ENCODE measurements at places on chromosomes 12 and 14. TPM values are rescaled to one million over a fixed set of nuclear protein-coding genes. Genes with fewer than 3 reads are reported as not detected.
A peak's percentile ranks its signal among the peaks of the same experiment; 100 is the strongest.

RND1 gene
- 0.89 TPM for total RNA-seq

AQP2 gene
- total RNA-seq: not detected

TRHDE gene
- 0.21 TPM for total RNA-seq

DNA sequence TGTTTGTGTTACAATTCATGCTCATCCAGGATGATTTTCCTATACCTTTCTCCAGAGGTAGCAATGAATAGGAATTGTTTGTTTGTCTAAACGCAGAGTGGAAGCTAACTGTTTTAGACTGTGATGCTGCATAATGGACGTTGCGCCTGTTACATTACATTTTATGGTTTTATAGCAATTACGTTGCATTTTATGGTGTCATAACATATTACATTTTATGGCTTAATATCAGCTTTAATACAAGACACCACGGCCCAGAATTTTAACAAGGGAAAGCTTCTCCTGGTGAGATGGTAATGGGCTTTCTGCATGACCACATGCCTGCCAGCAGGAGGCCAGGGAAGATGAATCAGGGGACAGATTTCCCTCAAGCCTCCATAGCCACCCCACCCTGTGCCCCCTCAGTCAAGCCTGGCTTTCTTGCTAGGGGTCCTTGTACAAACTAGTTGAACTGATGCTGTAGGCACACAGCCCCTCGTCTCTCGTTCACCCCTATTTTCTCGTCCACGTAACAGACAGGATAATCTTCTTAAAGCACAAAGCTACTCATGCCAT, 56.5 kb downstream of the HSPB8 start:
- no peak overlapping the region for H3K27ac ChIP-seq
- no peaks in the 10 kb centered on the region for H3K36me3 ChIP-seq

DNA sequence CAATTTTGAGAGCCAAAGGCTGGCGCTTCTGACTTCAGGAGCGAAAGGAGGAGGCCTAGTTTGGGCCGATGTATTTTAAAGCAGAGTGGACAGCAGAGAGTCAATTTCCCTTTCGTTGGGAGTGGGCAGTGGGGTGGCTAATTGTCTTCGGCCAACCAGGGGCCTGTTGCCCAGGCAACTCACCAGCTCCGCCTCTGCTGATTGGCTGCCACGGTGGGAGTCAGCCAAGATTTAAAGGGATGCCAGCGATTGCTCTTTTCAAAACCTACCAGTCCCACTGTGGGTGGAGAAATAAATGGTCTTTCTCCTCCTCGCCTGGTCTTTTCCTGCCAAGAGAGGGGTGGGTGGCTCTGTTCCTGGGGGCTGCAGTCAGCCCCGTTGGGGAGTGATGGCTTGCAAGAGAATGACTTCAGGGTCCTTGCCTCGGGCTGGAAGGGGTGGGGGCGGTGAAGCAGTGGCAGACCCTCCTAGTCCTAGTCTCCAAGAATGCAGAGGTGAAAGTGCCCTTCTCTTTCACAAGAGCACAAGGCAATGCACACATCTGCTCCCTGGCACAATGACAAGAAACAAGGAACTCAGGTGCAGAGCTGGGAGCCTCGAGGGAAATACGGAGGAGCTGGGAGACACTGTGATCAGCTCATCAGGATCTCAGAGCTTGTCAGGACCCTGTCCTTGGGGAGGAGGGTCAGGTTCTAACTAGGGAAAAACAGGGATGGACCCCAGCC, 37.7 kb downstream of the RASAL1 start:
- H3K4me3 ChIP-seq: no peak overlapping the region
- peaks cover 3% of the 10 kb centered on the region for H3K4me1 ChIP-seq
- H3K36me3 ChIP-seq: no peaks in the 10 kb centered on the region
- H3K27me3 ChIP-seq: peaks cover 19% of the 10 kb centered on the region

DNA sequence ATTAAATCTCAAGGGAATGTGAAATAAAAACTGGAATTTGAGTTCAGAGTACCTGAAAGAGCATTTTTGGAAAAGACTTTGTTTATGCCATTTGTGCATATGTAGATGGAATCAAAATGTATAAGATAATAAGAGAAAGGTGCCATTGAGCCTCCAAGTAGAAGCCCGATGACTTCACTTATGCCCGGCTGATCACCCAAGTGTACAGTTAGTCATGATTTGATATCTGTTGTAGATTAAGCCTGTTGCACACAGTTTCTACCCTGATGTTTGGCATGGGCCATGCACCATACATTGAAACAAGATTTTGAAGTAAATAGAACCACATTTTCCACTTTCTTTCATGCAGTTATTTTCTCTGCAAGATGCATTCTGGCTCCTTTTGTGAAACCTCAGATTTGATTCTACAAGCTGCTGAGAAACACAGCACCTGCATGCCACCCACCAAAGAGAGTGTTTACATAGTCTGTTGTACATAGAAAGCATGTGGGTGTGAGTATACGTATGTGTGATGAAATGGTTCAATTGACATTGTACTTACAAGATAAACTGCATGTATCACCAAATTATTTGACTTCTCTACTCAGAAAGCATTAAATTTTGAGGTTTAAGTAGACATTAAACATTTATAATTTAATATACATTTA, 772.5 kb downstream of the DIO2 start:
- H3K27me3 ChIP-seq: no peaks in the 10 kb centered on the region
- no peaks in the 10 kb centered on the region for H3K36me3 ChIP-seq
- DNase-seq: no peak

DNA sequence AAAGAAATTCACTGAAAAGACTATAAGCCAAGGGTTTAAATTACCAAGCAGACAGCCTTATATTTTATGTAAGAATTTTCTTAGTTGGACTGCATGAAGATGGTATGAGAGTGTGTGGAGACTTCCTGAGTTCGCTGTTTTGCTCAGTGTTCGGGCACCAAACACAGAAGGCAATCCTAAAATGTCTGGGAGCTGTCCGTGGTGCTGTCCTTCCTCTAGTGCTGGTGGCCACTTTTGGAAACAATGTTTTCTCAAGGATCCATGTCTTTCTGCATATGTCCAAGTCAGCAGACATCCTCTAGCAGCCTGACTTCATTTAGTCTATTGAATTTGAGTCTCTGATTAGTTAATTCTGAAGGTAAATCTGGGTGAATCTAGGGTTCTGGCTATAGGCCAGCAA, 135.8 kb downstream of the SLC8A3 start:
- no peaks in the 10 kb centered on the region for H3K36me3 ChIP-seq
- H3K4me3 ChIP-seq: no peak overlapping the region
- no peaks in the 10 kb centered on the region for H3K4me1 ChIP-seq
- no peaks in the 10 kb centered on the region for H3K27me3 ChIP-seq
- no peak overlapping the region for H3K27ac ChIP-seq

- no peak for DNase-seq
- no peaks in the 10 kb centered on the region for H3K27me3 ChIP-seq
- H3K27ac ChIP-seq: no peak overlapping the region
- no peak overlapping the region for H3K4me3 ChIP-seq
- H3K36me3 ChIP-seq: no peaks in the 10 kb centered on the region
Observed at GRCh38 chr12:126419131-126419530, 1353.9 kb downstream of the AACS start.

DNA sequence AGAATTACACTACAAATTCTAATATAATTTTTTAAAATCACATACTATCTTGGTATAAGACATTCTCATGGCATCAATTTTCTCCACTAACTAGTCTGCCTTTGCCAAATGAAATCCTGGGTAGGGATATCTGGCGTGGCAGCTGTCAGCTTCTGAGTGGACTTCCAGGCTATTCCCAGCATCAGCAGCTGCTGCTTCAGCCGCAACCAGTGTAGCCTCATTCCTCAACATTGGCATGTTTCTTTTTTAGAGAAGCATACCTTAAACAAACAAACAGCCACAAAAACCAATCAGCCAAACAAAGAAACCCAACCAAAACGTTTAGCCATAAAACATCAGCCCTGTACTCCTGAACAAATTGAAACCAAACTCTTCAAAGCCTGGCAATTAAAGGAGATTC, 235.8 kb downstream of the SSPN start:
- no peak for DNase-seq
- H3K4me3 ChIP-seq: no peak overlapping the region
- H3K27ac ChIP-seq: no peak overlapping the region
- no peaks in the 10 kb centered on the region for H3K27me3 ChIP-seq
- H3K36me3 ChIP-seq: no peaks in the 10 kb centered on the region
- H3K4me1 ChIP-seq: no peaks in the 10 kb centered on the region

DNA sequence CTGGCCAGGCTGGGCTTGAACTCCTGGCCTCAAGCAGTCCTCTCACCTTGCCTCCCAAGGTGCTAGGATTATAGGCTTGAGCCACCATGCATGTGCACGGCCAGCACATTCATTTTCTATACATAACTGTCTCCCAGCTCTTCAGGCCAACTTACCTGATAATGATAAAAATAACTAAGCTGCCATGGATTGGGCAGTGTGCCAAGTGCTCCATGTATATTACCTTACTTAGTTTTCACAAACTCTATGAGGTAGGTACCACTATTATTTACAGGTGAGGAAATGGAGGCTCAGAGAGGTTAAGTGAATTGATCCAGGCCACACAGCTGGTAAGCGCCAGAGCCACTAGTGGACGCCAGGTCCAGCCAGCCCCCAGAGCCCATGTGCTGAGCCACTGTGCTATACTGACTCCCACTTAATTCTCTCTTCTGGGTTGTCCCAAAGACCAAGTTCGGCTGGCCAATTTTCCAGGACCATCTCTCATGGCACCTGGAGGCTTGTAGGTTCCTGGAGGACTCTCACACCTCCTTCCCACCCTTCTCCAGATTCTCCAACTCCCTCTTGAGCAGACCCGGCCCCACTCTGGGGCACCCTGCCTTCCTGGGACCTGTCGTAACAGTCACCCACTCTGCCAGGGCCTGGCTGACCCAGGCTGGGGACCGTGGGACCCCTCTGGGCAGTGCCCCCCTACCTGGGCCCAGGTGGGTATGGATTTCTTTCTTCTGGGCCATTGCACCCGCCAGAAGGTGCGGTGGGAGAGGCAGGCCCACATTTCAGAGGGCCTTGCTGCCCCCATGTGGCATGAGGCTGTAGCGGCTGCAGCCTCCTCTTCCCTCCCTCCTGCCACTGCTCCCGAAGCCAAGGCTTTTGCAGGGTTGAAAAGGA, 30.2 kb upstream of the CIPC start:
- peaks cover 10% of the 10 kb centered on the region for H3K4me1 ChIP-seq
- no peak overlapping the region for H3K4me3 ChIP-seq
- H3K36me3 ChIP-seq: no peaks in the 10 kb centered on the region
- no peak overlapping the region for H3K27ac ChIP-seq

- H3K27me3 ChIP-seq: no peaks in the 10 kb centered on the region
- H3K36me3 ChIP-seq: no peaks in the 10 kb centered on the region
- no peak overlapping the region for H3K4me3 ChIP-seq
- DNase-seq: no peak
- peaks cover 6% of the 10 kb centered on the region for H3K4me1 ChIP-seq
Observed at GRCh38 chr14:61494018-61494417, 172.6 kb downstream of the PRKCH start.

DNA sequence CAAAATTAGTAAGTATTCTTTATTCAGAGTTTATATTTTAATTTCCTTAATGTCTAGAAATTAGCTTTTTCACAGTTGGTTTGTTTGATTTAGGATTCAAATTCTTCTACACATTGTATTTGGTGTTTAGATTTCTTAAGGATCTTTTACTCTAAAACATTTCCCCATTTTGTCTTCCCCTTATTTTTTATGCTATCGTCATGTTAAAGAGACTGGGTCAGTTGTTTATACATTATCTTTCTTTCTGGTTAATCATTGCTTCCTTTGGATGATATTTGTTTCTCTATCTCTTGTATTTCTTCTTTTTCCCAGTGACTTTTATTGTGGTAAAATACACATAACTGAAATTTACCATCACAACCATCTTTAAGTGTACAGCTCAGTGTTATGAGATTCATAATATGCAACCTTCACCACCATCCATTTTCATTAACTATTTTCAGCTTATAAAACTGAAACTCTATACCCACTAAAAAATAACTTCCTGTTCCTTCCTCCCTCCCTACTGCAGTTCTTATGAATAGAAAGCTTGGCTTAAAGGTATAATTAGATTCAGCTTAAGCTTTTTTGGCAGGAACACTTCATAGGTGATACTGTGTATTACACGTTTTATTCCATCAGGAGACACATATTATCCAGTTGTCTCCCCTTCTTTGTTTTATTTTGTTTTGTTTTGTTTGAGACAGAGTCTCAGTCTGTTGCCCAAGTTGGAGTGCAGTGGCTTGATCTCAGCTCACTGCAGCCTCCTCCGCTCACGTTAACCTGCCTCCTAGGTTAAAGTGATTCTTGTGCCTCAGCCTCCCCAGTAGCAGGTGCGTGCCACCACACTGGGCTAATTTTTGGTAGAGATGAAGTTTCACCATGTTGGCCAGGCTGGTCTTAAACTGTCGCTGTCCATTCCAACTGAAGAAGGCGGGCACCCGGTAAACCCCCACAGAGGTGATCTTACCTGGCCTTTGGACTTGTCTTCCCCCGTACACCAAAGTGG, 45.0 kb downstream of the NOPCHAP1 start:
- no peaks in the 10 kb centered on the region for H3K27me3 ChIP-seq
- H3K4me3 ChIP-seq: no peak overlapping the region
- DNase-seq: no peak
- no peak overlapping the region for H3K27ac ChIP-seq
- H3K4me1 ChIP-seq: peaks cover 17% of the 10 kb centered on the region
- H3K36me3 ChIP-seq: peaks cover 55% of the 10 kb centered on the region

- no peak for DNase-seq
- no peak overlapping the region for H3K27ac ChIP-seq
- no peaks in the 10 kb centered on the region for H3K4me1 ChIP-seq
- no peaks in the 10 kb centered on the region for H3K36me3 ChIP-seq
- peaks cover 14% of the 10 kb centered on the region for H3K27me3 ChIP-seq
Observed at GRCh38 chr14:24780281-24780680, 146.3 kb upstream of the GZMB start.

DNA sequence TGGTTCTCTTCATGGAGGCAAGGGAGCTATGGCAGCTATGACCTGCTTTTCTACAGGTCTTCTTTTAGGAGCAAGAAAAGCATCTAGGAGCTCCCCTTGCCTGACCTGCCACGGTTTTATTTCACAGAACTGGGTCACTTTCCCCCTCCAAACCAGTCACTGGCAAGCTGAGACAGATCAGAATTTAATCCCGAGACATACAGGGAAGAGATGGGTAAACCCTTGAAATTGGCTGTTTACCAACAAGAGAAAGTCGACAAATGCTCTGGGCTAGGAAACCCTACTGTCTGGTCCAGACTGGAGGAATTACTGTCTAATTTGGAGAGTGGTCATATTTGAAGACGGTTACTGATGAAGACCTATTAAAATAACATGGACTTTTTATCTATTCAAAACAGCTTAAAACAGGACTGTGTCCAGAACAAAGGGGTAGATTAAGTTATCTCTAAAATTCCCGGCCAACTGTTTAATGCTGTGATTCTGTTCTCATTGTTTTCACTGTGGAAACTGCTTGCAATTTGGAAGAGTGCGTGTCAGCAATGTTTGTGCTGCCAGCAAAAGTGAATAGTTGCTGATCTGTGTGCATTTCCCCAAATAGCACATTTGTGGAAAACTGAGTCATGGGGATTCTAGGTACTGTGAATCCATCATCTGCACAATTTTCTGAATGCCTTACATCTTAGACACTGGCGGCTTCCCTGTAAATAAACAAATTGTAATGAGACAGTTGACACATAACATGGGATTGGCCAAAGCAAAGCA, 73.4 kb upstream of the EEA1 start:
- no peak overlapping the region for H3K4me3 ChIP-seq
- H3K27ac ChIP-seq: peak overlapping the region; percentile 78
- no peaks in the 10 kb centered on the region for H3K27me3 ChIP-seq
- peaks cover 30% of the 10 kb centered on the region for H3K4me1 ChIP-seq

GRCh38 chr14:96592591-96593386, 90.6 kb downstream of the PAPOLA start:
- peaks cover 2% of the 10 kb centered on the region for H3K27me3 ChIP-seq
- H3K4me3 ChIP-seq: no peak overlapping the region
- H3K4me1 ChIP-seq: no peaks in the 10 kb centered on the region
- H3K27ac ChIP-seq: no peak overlapping the region
- no peaks in the 10 kb centered on the region for H3K36me3 ChIP-seq

Data from osteocyte (in vitro differentiated cells).